ENCODE measurements at places on chromosomes 2 and 18.

DNA sequence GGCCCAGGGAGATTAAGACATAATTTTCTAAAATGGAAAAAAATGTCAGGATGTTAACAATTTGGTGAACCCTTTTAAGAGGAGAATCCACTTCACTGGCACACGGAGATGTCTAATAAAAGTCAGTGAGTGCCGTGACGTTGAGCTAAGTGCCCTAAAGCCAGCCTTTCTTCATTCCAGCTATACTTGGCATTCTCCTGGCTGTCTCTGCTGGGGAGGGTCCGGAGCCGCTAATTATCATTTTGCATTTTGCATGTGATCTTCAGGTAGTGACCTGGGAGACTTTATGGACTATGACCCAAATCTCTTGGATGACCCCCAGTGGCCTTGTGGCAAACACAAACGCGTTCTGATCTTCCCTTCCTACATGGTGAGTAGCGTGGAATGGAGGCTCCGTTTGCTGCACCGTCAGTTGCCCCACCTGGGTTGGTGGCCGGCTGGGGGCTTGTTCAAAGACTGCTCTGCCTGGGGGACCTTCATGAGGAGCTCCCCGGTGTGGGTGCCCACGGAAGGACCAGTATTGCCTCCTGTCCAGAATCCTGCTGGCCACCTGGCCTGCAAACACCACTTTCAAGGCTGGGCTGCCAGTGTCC, 101.7 kb downstream of the CABLES1 start:
- no peak for DNase-seq

DNA sequence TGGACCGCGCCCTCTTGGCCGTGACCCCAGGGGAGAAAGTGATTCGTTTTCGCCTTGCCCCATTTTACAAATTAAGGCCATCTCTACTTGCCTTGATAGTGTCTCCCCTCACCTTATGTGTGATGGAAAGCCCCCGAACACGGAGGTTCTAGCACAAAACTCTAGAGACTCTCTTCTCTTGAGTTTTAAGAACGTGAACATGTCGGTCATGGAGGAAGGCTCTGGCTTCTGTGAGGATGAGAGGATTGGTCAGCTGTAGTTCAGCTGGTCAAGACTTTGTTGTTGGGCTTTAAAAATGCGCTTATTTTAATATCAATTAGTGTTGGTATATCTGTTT, 828 bp downstream of the DYNC1I2 start:
- no peak for DNase-seq

DNA sequence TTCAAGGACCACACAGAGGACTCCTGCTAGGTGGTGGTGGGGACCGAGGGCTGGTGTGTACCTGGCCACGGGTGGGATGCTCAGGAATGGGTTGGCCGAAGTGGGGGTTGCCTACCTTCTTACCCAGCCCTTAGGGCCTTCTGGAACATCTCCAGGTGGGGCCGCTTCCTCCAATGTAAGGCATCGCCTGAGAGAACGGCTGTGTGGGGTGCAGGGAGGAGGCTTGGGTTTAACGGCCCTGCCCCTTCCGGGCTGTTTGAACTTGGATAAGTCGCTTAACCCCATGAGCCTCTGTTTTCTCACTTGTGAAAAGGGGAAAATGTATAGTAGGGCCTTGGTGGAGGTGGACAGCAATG, 35.0 kb downstream of the EMILIN2 start:
- DNase-seq = no peak

DNA sequence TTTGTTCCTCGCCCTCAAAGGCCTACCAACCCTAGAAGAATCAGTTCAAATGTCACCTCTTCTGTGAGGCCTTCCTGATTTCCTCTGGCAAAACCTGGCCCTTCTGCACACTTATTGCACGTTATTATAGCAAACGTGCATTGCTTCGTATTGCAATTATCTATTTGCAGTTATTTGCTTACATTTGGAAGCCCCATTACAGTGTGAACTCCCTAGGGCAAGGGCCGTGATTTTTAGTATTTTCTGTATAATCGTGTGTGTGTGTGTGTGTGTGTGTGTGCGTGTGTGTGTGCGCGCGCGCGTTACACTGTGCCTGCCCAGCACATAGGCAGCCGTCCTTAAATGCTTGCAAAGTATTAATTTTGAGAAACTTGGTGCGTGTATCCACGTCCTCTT, 460 bp upstream of the SEMA4F start:
- DNase-seq = no peak

GRCh38 chr2:238046725-238047270, 14.0 kb upstream of the SCLY start:
- DNase-seq = no peak

GRCh38 chr2:162116352-162116751, 35.7 kb downstream of the GCG start:
- no peak for DNase-seq

DNA sequence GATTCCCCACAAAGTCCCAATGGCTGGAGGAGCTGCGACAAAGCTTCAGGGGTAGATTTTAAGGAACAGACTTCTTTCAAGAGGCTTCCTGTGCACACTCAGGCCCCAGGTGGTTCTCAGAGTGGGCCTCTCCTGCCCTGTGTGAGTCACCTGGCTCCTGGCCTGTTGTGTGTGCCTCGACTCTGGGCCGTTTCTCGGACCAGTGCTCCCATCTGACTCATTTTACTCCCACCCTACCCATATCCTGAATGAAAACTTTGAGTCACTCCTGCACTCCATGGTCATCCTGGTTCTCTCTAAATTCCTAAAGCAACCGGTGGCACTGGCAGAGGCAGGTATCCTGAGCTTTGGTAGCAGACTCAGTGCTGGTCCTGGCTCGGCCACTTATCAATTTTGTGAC, 84.1 kb downstream of the CELF4 start:
- DNase-seq = no peak
